ENCODE measurements at places on chromosomes 11 and 22. TPM values are rescaled to one million over a fixed set of nuclear protein-coding genes. Genes with fewer than 3 reads are reported as not detected.

The C22orf23 gene
- 0.14 TPM for total RNA-seq

The NXPE2 gene
- 0.14 TPM for total RNA-seq

The NRIP3 gene
- 8.0 TPM for total RNA-seq

The MUC5AC gene
- total RNA-seq = not detected

The LDHAL6A gene
- total RNA-seq = not detected

The CDC45 gene
- 3.1 TPM for total RNA-seq

The MIOX gene
- not detected for total RNA-seq

The TMEM132A gene
- 23.9 TPM for total RNA-seq

The CFAP68 gene
- 9.6 TPM for total RNA-seq

The GAB4 gene
- total RNA-seq = not detected

The USP2 gene
- total RNA-seq = 0.09 TPM
